ENCODE measurements at places on chromosomes 2 and 18.

- no peak for DNase-seq
Observed at GRCh38 chr2:44005846-44006245, 10.1 kb upstream of the LRPPRC start.

GRCh38 chr2:55114082-55114481 is 63.8 kb upstream of the RTN4 start:
- no peak for DNase-seq

GRCh38 chr18:60905699-60906098 is 427.5 kb upstream of the CDH20 start:
- no peak for DNase-seq

DNA sequence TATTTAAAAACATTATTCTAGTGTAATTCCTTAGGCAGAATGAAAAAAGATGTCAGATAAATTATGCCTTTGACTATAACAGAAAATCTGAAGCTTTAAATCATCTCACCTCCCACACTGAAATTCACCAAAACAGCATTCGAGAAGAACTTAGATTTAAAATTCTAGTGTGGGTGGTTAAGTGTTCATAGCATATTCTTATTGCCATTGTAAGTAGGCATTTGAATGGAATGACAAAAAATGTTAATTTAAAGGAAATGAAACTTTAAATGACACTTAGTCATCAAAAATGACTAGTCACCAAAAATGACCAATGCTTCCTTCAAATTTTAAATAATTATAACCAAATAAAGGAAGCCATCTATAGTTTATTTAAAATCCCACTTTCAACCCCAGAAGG is 7.0 kb upstream of the ZNF407 start:
- DNase-seq = no peak
